NCI-H345 (cell line): ENCODE measurements at places on chromosomes 4 and X.

DNA sequence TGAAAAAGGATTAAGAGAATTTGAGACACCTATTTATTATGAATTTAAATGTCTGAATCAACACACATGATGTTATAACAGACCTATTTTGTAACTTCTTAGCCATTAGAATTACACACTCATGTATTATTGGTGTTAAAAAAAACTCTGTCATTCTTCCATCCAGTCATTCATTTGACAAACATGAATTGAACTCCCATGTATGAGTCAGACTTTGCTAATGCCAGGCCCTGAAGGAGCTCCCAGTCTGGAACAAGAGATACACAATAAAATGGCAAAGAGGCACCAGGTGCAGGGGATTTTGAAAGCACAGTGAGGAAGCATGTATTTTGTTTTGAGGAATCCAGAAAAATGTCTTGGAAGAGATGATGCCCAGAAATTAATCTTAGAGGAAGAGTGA, 87.7 kb upstream of the EFHC2 start:
- no peak for DNase-seq

GRCh38 chr4:128512767-128513322, 225.2 kb upstream of the PGRMC2 start:
- DNase-seq, result no peak

DNA sequence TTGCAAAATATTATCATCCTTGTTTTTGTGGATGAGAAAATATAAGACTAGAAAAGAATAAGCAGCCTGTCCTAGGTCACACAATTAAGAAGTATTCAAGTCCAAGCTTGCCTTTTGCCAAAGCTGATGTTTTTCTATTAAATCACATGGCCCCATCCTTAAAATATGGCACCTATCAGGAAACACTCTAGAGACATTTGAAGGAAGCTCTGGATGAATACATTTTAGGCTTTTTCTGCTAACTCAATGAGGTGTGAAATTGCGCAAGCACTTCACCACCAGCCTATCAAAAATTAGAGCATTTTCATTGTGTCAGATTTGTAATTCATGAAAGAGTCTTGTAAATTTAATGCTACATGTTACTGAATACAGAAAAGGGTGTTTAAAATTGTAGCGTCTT, 251.1 kb upstream of the MAD2L1 start:
- DNase-seq, result peak; percentile 72

- no peak for DNase-seq
Observed at GRCh38 chr4:123553733-123554637, 157.4 kb downstream of the SPRY1 start.

DNA sequence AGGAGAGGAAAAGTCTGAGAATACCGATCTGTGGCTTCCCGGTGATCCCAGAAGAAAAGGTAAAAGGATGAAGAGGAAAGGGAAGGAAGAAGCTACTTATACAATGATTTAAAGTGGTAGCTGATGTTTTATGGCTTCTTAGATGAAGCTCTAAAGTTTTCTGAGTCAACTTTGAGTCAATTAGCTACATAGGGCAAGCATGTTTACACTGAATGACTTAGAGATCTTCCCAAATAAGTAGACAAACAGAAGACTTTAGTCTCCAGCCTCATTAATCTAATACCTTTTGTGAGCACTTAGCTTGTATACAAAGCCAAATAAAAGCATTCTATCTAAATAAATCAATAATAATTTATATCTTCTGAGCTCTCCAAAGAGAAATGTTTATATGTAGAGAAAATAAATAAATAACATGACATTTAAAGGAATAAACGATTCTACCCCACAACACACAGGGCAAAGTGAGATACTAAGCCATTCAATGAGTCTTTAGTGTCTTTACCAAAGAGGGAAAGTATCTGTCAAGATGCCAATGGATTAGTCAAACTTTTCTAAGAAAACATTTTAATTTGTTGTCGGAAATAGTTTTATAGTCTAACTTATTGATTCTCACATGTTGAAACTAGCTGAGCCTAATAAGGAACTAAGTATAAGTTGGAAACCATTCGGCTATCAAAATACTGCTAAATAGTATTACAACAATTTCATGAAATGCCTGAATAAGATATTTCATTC, 46.0 kb upstream of the TMEM184C start:
- no peak for DNase-seq

DNA sequence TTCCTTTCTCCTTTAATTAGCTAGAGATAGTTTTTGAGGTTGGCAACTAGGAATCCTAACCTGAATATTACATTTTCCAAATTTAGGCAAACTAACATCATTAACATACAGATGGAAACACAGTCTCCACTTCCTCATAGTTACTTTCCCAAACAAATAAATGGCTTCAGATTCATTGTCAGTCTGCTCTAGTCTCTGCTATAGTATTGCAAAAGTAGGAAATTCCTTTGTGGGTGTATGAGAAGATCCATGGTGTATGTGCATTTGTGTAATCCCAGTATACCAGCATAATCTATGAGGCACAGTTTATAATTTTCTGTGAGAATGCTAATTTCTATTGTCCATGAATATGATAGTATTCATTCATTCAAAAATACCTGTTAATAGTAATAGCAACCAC, 3.0 kb upstream of the NDP start:
- no peak for DNase-seq

GRCh38 chrX:151393514-151393913, 3.5 kb upstream of the VMA21 start:
- no peak for DNase-seq

- no peak for DNase-seq
Observed at GRCh38 chr4:133154725-133155124, 5.6 kb downstream of the PCDH10 start.

- DNase-seq, result peak; percentile 75
Observed at GRCh38 chr4:105471566-105472176, 2.2 kb downstream of the PPA2 start.

DNA sequence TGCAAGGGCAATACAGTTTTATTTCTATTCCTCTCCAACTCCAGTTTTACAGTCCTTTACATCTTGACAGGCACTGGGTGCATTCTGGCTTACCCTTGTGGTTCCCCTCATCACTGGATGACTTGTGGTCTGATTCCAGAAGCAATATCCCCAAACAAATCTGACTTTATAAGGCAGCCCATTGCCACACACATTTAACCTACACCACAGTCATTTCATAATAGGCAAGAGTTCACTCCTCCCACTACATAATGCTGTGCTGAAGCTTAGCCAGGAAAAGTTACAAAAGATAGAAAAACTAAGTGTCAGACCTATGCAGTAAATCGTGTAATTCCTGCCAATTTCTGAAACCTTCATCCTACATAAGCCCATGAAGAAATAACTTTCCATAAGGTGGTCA, 82.9 kb upstream of the MID1IP1 start:
- no peak for DNase-seq

GRCh38 chrX:3046253-3047240, 5.3 kb downstream of the ARSF start:
- no peak for DNase-seq

DNA sequence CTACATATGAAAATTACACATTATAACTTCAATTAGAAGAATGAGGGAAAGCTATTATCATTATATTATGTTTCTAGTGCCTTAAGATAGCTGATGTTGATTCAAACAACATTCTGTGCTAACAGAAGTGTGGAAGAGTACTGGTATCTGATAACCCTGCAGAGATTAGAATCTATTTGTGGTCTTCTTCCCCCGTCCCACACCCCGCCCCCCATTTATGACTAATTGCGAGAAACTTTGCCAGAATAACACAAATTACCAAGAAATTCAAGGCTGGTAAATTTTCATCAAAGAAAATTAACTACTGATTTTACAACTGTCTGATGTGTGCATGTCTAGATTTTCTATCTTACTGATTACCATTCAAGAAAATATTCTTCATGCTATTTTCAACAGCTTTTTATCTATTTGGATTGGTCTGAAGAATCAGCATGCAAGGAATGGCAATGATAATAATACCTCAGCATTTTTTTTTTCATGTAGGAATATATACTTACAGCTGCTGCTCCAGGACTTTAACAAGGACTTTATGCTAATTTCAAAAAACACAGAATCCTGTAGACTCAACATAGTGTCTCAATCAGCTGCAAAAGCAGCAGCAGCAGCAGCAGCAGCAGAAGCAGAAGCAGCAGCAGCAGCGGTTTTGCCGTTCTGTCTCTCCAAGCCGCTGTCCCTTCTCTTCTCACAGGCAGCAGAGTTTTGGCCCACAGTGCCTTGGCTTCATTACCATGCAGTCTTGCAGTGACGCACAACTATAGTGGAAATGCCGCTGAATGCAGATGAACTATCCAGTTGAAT, 126.7 kb downstream of the FRYL start:
- DNase-seq, result no peak

- no peak for DNase-seq
Observed at GRCh38 chr4:913280-913618, 18.9 kb downstream of the GAK start.

DNA sequence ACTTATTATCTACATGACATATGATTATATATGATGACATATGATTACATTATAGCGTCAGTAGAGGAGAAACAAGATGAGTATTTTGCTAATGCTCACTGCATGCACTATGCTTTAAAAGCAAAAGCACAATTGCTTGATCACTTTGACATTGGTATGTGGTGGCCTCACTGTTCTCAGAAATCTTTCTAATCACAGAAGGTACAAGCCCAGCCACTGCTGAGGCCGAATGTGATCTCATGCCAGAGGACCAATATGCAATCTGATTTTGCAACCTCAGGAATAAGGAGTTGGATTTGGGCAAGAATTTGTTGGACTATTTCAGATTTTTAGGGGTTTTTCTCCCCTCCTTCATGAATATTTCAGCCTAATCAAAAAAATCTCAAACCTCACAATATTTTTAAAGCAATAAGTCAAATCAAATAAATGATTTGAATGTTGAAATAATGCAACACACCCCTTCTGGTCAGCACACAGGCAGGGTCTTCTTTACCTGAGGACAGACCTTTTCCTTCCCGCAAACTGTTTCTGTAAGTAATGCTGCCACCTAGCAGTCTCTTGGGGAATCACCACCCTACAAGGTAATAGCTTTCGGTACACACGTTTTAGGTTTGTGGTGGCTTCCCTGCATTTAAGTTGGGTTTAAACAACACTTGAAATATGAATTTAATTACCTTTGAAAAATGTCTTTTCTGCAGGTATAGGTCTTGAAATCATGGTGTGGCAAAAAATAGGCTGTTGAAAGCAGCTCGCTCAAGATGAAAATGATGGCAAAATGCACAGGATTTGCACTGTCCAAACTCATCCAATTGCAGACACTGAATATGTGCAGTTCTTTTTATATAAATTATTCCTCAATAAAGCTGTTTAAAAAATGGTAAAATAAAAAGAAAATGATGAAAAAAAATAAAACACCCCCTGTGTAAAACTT, 4.8 kb upstream of the CXCL13 start:
- DNase-seq, result peak; percentile 6

- DNase-seq, result no peak
Observed at GRCh38 chr4:84085986-84086385, 413.1 kb downstream of the NKX6-1 start.

- no peak for DNase-seq
Observed at GRCh38 chr4:176791591-176792325, 964 bp downstream of the VEGFC start.

GRCh38 chr4:187179086-187180058, 455.7 kb upstream of the FAT1 start:
- peak; percentile 18 for DNase-seq

GRCh38 chrX:25941087-25941486, 197.1 kb upstream of the MAGEB18 start:
- DNase-seq, result no peak

- no peak for DNase-seq
Observed at GRCh38 chr4:5500165-5500564, 208.2 kb downstream of the EVC2 start.

GRCh38 chr4:187086151-187086550, 362.5 kb upstream of the FAT1 start:
- no peak for DNase-seq

- DNase-seq, result peak; percentile 89
Observed at GRCh38 chr4:40662962-40663604, 33.4 kb upstream of the RBM47 start.

GRCh38 chr4:139241784-139242151, 38.3 kb downstream of the MGARP start:
- no peak for DNase-seq

- no peak for DNase-seq
Observed at GRCh38 chr4:148514041-148514440, 71.8 kb upstream of the NR3C2 start.

GRCh38 chr4:101158507-101158906, 188.8 kb downstream of the PPP3CA start:
- DNase-seq, result no peak

DNA sequence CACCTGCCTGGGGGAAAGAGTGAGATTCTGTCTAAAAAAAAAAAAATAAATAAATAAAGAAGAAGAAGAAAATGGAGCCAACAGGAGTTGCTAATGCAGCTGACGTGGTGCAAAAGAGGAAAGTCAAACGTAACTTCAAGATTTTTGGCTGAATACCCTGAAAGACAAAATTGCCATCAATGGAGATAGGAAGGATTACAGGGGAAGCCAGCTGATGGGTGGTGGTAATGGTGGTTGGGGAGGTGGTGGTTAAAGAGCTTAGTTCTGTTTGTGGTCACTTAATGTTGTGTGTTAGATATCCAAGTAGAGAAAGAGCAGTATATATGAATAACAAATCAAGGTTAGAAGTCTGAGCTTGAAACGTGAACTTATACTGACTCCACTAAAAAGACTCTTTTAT, 225.4 kb downstream of the ARHGAP24 start:
- DNase-seq, result no peak

DNA sequence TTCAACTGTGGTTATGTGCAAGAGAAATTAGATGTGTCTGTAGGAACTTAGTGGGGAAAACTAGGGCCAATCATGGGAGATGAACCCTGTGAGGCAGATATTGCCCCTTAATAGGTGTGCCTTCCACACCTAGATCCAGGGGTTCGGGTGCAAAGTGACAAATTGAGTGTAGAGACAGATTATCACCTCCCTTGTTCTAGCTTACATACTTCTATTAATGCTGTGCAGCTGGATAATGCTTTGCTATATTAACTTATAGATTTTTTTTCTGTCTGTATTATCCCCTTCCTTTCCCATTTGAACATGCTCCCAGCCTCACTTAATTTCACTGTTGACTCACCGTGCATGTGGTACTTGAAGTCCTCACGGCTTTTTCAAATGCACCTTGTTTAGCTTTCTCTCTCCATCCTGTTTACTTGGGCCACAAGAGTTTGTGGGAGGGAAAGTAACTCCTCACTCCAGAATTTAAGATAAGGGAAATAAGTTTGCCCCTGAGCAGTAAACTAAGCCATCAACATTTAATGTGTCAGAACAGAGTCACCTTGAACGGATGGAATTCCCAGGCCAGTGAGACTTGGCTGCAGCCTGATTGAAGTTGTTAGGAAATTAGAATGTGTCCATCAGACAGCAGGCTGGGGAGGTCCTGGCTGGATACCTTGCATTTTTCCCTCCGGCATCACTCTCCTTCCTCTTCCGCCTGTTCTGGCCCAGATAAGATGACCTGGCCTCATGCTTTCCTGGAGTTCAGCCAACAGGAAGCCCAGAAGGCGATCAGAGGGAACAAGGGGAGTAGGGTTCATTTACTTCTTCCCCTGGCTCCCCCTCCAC, 478.4 kb downstream of the BCOR start:
- peak; percentile 13 for DNase-seq
